ENCODE measurements at places on chromosomes 3 and 15.

GRCh38 chr15:58535894-58536293 is 104.1 kb downstream of the LIPC start:
- DNase-seq = peak; percentile 48

DNA sequence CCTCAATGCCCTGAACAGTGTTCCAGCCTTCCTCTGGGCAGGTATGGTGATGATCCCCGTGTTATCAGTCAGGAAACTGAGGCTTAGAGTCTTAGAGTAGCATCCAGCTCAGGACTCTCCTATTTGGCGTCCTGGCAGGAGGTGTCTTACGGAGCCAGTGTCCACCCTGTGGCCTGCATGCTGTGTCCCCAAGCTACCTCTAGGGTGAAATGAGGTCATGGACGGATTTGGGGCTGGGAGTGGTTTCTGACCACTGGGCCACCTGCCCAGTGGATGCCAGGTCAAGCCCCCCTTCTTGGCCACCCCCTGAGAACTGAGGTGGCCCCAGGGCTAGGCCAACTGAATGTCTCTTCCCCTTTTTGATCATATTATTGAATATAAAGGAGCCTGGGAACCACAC is 27.2 kb upstream of the SLC6A6 start:
- no peak for DNase-seq

DNA sequence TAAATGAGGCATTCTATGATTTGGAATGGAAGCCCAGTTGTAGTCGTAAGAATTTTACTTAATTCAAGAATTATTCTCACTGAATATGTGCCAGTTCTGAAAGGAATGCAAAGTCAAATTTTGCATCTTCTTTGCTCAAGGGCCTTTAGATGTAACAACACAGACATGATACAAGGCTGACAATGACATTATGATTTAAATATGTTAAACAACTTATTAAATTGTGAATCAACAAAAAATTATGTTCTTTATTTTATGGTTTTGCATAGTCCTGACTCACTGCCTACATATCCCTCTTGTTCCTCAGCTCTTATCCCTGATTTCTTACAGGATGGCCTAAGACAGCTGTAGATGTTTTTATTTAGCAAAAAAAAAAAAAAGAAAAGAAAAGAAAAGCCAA is 170.9 kb upstream of the NR2E3 start:
- DNase-seq = no peak

GRCh38 chr3:132435911-132436425 is 18.7 kb downstream of the DNAJC13 start:
- DNase-seq = no peak

- peak; percentile 72 for DNase-seq
These were observed 362.1 kb upstream of the ARRDC4 start for GRCh38 chr15:97598353-97598798.

DNA sequence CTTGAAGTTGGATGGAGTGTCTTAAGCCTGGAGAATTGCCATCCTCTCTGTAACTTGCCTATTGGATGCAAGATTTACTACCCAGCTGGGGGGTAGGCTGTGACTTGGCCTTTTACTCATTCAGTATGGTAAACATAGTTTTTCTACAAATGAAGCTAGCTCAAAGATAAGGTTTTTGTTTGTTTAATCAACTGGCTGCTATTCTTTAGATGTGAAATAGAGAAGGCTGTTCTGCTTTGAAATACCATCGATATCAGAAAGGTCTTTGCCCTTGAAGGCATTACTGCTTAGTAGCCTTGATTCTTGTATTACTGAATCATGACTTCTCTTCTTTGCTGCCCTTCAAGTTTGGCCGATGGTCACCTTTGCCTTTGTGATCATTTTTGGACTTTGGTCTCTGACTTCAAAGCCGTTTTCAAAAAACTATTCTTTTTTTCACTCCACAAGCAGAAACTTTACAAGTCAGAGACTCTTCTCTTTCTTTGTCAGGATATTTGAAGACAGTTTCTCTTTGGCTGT is 83.1 kb downstream of the GAP43 start:
- DNase-seq = no peak

DNA sequence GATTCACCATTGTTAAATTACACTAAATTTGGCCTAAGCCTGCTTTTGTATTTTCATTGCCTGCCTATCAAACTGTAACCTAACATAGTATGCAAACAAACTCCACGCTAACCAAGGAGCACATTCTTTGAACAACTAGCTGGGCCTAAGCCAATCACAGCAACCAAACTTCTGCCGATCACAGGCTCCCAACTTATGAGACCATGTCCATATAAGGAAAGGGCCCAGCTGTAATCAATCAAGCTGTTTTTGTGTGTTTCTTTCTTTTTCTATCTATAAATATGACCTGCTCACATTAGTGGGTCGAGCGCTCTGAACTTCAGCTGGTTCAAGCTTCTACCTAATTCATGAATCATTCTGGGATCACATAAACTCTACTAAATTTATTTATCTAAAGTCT is 473.6 kb downstream of the SI start:
- DNase-seq = no peak

- peak; percentile 23 for DNase-seq
These were observed 1.8 kb downstream of the BCL6 start for GRCh38 chr3:187743195-187744141.

- DNase-seq = no peak
These were observed 33.5 kb upstream of the PDE8A start for GRCh38 chr15:84947947-84948830.

DNA sequence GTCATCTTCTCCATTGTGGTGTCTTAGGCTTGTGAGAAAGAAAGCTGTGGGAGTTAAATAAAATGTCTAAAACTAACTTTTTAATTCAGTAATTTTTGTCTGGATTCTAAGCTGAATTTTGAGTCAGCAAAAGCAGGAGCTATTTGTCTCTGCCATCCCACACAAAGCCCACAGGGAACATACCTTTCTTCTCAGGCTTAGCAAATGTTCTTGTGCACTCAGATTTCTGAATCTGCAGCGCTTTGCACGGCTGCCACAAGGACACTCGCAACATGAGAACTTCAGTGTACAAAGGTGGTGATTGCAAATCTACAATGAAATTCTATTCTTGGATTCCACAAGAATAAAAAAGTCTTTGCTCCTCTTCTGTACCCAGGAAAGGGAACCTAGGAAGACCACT is 88.2 kb upstream of the RNF7 start:
- no peak for DNase-seq

- peak; percentile 78 for DNase-seq
These were observed 99.0 kb downstream of the TMCC1 start for GRCh38 chr3:129794311-129795185.

- DNase-seq = no peak
These were observed 19.1 kb downstream of the FGD5 start for GRCh38 chr3:14837878-14838258.

DNA sequence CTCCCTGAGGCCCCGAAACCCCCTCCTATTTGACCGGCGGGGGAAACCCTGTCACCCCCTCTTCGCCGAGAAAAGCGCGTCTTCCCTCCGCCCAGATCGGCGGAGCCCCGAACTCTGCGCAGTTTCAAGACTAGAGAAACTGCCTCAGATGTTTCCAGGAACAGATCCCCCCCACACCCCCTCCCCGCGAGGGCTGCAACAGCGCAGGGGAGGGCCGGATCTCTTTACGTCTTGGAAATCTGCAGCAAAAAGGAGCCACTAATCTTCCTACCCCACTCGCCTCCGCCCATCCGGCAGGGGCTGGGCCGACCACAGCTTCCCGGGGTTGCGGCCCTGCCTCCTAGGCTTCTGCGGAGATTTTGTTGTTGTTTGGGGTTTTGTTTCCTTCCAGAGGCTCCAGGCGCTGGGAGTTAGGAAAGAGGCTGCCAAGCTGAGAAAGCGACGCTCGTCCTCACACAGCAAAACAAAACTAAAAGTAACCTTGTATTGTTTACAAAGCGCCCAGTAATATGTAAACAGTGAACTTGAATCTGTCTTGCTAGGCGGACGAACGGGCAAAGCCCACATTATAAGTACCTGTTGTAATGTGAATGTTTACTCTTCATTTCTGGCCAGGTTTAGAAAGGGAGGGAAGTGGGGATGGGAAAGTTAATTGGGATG is 2.2 kb downstream of the FOXB1 start:
- DNase-seq = no peak

DNA sequence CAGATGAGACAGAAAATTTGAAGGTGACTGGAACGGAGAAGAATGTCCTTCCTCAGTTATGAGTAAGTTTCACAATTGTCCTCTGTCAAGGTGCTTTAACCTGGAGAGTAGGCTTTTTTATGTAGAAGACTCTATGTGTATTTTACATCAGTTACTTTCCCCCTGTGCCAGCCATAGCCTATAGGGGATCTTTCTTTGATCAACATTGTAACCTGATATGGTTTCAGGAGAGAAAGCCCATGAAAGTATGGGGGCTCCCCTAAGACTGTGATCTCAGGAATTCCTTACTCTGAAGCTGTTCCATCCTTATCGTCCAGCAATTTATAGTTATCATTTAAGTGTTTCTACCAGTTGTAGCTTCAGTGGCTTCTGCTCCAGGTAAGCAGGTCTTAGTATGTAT is 1076.3 kb upstream of the EPHA6 start:
- no peak for DNase-seq

DNA sequence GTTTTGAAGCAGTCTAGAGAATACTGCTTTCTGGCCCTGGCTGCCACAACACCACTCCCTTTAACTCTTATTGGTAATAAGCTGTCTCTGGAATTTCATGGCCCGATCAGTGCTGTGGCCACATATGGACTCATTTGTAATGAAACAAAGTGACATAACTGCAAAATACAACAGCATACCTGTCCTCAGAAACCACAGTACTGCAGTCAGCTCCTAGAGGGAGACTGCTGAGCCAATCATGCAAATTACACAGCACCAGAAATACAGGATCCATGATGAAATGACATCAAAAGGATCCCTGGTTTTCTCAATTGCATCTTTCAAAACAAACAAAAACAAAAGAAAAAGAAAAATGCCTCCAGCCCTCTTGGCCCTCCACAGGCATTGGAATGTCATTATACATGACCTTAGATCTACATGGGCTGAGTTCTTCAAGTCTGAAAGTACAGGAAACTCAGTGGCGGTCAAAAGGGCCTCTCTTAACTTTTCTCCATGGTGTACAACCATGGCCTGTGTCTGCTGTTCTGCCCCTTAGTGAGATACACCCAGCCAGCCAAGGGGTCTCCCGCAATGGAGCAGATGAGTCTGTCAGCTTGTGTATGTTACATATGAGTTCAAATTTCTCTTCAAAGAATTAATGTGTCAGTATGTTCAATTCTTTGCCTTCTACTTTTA is 24.9 kb upstream of the KBTBD12 start:
- no peak for DNase-seq
